ENCODE measurements at places on chromosomes 5 and 9.

DNA sequence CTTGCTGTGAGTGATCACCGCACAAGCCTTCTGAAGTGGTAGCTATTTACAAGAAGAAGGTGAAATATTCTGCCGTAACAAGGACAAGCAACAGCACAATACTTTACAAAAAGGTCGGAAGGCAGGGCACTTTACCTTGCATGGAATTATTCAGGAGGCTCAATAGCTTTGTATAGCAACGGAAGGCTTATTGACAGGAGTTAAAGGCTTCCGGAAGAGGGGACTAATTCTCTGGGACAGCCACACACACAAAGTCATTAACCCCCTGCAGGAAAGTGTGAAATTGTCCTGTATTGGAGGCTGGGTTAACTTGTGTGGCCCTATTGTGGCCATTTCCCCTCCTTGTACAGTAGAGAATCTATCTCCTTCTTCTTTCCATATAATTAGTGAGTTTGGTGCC is 199.3 kb upstream of the SEMA6A start:
- no peak for DNase-seq

GRCh38 chr5:1431021-1431811 is 14.0 kb downstream of the SLC6A3 start:
- DNase-seq: no peak

GRCh38 chr5:91433861-91434260 is 50.7 kb upstream of the ARRDC3 start:
- no peak for DNase-seq

GRCh38 chr9:117104716-117105495 is 310.0 kb downstream of the ASTN2 start:
- DNase-seq: no peak

GRCh38 chr9:80937645-80938044 is 751.7 kb downstream of the TLE1 start:
- no peak for DNase-seq

DNA sequence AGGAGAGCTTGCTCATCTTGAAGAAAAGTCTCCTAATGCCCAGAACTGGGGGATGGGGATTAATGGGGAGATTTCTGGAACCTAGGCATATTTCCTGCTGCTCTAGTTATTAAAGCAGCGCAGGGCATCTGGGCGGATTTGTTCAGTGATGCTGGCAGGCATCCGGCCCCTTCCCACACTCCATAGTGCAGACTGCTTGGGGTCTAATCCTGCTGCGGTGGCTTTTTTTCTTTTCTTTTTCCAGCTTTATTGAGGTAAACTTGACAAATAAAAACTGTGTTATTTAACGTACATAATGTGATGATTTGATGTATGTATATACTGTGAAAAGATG is 30.7 kb downstream of the PPARGC1B start:
- DNase-seq: no peak

DNA sequence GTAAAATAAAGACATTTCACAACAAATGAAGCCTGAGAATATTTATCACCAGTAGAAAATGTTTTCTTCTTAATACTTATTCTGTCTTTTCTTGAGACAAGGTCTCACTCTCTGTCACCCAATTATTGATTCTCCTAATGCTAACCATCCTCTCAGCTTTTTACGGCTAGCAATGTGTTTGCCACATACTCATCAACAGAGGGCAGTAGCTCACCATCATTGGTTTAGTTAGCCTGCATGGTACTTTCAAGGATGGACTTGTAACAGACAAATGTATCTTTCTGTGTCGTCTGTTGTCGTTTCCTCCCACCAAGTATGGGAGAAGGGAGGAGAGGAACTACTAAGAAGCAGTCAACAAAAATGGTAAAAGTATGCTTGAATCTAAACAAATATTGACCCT is 5.9 kb upstream of the ACO1 start:
- peak; percentile 72 for DNase-seq

DNA sequence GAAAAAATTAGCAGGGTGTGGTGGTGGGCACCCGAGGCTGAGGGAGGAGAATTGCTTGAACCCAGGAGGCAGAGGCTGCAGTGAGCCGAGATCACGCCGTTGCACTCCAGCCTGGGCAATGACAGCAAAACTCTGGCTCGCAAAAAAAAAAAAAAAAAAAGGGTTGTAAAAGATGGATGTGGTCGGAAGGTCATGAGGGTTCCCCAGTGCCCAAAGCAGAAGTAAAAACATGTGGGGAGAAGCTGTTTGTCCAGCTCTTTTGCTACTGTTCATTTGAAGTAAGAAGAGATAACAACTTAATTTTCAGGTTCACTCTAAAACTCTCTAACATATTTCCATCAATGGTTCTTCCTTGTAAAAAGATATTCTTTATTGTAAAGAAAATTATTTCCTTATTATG is 57.1 kb upstream of the GOLPH3 start:
- DNase-seq: no peak

DNA sequence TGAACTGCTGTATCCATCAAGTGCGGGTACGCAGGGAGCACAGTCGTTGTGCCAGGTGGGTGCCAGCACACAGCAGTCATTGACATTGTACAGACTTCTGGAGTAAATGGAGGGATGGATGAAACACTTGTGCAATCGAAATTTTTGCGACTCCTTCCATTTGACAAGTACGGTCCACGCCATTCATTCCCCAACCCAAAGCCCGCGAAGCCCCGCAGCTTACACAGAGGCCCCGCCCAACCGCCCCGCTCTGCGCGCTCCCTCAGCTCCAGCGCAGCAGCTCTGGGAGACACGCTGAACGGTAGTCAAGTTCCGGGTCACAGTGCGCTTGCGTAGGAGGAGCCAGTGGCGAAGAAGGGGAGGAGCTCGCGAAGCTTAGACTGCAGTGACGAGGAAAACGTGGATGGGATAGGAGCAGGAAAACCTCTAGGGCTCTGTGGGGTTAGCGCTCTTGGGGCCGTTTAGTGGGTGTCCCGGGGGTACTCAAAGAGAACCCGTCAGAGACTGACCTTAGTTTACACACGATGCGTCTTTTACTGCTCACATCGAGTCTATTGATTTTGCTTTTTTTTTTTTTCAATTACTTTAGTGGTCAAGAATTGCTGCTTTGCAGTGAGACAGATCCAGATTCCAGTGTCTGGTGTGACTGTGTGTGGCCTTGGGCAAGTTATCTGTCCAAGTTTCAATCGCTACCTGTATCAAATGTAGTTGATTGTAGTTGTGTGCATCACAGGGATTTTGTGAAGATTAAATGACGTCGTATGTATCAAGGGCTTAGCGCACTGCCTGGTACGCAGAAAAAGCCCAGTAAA is 15.3 kb upstream of the MSANTD3 start:
- peak; percentile 81 for DNase-seq

DNA sequence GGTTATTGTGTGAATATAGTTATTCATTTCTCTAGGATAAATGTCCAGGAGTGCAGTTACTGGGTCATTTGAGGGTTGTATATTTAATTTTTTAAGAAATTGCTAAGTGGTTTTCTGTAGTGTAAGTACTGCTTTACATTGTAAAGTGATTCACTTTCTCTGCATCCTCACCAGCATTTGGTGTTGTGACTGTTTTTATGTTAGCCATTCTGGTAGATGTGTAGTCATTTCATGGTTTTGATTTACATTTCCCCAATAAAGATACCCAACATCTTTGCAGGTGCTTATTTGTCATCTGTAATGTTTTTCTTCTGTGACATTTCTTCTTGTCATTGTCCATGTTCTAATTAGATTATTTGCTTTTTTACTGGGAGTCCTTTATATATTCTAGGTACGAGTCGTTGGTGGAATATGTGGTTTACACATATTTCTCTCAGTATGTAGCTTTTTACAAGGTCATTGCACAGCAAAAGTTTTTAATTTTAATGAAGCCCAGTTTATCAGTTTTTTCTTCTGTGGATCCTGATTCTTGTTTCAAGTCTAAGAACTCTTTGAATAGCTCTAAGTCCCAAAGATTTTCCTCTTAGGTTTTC is 34.0 kb downstream of the SCGB3A1 start:
- no peak for DNase-seq

GRCh38 chr9:19440823-19441580 is 32.2 kb downstream of the ACER2 start:
- DNase-seq: no peak

GRCh38 chr9:79928661-79929223 is 357.0 kb downstream of the TLE4 start:
- DNase-seq: no peak

DNA sequence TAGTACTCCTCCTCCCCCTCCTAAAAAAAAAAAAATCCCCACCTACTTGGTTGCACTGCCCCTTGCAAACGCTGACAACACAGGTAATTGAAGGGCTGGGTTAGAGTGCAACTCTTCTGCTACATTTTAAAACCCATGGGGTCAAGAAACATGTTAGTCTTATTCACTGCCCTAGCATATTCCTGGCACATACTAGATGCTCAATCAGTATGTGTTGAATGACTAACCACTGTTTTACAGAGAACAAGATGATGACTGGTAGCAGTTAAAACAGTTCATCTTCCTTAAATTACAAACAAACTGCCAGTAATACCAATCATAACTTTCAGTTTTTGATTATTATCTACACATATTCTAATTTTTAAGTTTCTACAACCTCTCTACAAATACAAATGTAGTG is 124.4 kb downstream of the NFIB start:
- no peak for DNase-seq

DNA sequence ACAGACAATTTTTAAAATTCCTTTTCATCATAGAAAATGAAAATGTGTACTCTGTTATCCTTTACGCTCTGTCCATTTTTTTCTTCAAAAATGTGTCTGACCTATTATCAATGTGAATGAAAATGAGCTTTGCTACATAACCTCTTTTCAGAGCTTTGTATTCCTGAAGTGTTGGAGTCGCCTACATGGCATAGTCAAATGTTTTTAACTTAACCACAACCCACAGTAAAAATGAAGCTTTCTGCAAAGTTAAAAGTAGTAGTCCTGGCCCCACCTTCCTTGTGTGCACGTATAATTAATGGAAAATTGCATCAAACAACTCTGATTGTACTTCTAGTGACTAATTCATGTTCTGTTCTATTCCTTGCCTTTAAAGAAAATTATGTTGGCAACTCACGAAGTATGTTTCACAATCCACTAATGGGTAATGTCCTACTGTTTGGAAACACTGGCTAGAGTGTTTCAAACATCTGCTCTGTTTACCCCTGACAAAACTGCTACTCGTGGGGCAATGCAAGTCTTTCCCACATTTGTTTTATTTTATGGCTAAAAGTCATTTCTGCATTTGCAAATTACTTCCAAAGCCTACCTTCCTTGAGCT is 18.6 kb upstream of the PSAT1 start:
- no peak for DNase-seq

- no peak for DNase-seq
These were observed 22.7 kb upstream of the CYSTM1 start for GRCh38 chr5:140152022-140152999.

- no peak for DNase-seq
These were observed 31.0 kb downstream of the ANKH start for GRCh38 chr5:14840624-14841023.

GRCh38 chr5:96562614-96563013 is 99.6 kb upstream of the CAST start:
- DNase-seq: no peak

- DNase-seq: no peak
These were observed 70.3 kb downstream of the RAB24 start for GRCh38 chr5:177233206-177233605.

DNA sequence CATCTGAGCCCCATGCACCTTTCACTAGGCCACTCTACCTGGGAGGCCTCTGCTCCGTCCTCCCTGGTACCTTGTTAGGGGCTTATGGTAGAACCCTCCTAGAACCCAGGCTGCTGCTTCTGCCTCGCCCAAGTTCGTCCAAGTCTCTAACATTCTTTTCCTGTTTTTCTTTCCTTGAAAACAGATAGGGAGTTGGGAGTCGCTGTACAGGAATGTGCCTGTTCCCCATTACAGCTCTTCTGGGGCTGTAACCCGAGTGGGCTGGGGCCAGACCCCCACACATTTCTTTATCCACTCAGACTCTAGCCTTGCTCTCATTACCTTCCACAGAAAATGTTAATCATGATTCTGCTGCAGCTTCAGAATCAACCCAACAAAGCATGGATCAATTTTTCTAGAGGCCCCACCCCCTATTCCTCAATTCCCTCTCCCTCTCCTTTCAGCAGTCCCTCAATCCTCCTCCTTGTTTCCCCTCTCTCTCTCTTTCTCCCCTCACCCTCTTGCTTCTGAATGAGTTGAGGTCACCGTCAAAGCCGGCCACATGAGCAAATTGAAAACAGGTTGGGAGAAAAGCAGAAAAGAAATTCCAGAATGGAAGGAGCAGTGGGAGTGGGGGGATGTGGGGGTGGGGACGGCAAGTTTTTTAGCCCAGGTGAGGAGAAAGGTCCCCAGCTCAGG is 193.8 kb upstream of the TRIM32 start:
- no peak for DNase-seq

- DNase-seq: no peak
These were observed 4.1 kb downstream of the IL4 start for GRCh38 chr5:132677682-132678400.

DNA sequence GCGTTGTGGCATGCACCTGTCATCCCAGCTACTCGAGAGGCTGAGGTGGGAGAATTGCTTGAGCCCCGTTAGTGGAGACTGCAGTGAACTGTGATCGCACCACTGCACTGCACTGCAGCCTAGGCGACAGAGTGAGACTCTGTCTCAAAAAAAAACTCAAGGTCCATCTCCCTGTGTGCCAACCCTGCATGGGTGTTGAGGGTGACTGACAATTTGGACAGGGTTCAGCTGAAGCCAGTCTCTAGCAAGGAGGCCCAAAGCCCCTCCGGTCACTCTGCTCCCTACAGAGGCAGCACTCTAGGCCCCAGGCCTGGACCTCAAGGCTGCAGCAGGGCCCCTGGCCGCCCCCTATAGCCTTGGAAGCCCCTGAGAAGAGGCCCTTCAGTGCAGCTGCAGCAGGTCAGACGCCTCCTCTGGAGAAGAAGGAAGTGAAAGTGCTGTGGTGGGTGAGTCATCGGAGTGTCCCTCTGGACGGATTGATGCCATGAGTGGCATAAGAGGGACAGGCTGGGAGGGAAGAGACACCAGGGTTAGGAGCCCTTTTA is 39.2 kb upstream of the NEK6 start:
- DNase-seq: no peak

- no peak for DNase-seq
These were observed 86.4 kb downstream of the NR3C1 start for GRCh38 chr5:143316844-143317631.

DNA sequence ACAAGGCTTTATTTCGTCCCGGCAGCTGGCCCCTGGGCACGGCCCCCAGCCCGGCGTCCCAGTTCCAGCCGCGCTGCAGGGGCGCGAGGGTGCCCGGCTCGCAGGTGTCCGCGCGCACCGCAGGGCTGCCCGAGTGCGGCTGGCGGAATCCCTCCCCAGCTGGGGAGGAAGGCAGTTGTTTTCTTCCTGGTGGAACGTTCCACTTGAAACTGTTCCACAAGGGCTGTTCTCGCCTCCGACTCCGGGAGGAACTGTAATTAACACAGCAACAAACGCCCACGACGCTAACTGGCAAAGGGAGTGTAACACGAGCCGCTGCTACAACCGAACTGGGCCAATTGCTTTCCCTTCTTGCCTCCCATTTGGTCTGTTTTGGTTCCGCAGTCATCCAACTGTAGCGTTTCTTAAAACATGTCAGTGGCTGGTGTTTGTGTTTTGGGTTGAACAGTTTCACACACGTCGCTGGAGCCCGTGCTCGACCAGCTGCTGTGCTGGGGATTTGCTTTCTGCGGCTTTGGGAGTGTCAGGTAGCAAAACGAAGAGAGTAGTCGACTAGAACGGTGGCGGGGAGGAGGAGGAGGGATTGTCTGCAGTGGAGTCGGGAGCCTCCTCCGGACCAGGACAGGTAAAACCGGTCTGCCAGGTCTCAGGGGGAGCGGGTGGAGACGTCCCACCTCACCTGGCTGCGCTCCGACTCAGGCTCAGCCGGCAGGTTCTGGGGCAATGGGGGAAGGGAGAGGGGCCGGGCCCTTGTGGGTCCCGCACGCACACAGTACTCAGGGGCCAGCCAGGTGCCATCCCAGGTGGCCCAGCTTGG is 131.6 kb upstream of the NIPBL start:
- peak; percentile 100 for DNase-seq

GRCh38 chr5:173812811-173813550 is 75.2 kb upstream of the CPEB4 start:
- no peak for DNase-seq
